ENCODE measurements at places on chromosomes 5 and 9.

- no peak for DNase-seq
Measured at GRCh38 chr5:56673171-56673570, 142.2 kb upstream of the MAP3K1 start.

DNA sequence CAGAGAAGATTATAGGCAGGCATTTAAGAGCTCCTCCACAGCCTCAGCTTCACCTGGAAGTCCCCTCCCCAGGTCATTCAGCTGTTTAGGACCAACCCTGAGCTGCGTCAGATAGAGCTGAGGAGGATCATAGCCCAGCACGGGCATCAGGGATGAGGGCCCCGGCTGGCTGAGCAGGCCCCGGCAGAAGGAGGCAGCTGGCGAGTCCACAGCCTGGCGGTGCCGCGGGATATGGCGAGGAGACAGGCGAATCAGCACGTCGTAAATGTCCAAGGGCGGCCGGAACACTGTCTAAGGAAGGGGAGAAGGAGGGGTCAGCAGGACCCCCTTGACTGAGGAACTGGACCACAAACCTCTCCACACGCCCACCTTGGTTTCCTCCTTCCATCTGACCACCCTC lies 10.6 kb downstream of the NOL6 start:
- DNase-seq: no peak

GRCh38 chr5:173629628-173630027 lies 13.2 kb upstream of the BOD1 start:
- no peak for DNase-seq

GRCh38 chr5:135450952-135451351 lies 1.2 kb downstream of the TIFAB start:
- no peak for DNase-seq

- peak; percentile 27 for DNase-seq
Measured at GRCh38 chr5:72244862-72245371, 75.1 kb downstream of the MRPS27 start.

GRCh38 chr5:40093550-40093949 lies 586.2 kb upstream of the PTGER4 start:
- no peak for DNase-seq

- no peak for DNase-seq
Measured at GRCh38 chr9:105535920-105536668, 21.8 kb upstream of the FKTN start.

DNA sequence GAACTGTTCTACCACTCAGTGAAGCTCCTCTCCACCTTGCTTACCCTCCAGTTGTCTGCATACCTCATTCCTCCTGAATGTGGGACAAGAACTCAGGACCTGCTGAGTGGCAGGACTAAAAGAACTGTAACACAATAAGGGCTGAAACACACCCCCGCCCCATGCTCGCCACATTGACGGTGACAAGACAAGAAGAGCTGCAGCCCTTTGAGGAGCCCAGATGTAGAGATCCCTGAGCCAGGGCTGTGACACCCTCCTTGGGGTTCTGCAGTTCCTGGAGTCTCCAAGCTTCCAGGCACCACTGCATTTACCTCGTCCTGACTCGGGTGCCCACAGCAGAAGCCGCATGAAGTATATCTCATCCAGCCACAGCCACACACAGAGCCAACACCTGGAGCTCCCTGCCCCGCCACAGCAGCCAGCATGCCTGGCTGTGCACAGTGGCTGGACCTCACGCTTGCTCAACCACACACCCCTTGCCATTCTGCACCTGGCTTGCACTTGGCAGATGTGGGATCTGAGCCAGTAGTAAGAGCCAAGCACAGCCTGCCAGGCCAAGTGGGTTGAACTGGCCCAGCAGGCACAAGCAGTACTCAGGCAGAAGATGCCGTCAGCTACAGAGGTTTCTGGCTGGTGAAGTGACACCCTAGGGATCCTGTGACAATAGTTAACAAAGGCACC lies 166.1 kb downstream of the RNF180 start:
- DNase-seq: no peak

- no peak for DNase-seq
Measured at GRCh38 chr5:133705331-133705730, 93.0 kb upstream of the FSTL4 start.

DNA sequence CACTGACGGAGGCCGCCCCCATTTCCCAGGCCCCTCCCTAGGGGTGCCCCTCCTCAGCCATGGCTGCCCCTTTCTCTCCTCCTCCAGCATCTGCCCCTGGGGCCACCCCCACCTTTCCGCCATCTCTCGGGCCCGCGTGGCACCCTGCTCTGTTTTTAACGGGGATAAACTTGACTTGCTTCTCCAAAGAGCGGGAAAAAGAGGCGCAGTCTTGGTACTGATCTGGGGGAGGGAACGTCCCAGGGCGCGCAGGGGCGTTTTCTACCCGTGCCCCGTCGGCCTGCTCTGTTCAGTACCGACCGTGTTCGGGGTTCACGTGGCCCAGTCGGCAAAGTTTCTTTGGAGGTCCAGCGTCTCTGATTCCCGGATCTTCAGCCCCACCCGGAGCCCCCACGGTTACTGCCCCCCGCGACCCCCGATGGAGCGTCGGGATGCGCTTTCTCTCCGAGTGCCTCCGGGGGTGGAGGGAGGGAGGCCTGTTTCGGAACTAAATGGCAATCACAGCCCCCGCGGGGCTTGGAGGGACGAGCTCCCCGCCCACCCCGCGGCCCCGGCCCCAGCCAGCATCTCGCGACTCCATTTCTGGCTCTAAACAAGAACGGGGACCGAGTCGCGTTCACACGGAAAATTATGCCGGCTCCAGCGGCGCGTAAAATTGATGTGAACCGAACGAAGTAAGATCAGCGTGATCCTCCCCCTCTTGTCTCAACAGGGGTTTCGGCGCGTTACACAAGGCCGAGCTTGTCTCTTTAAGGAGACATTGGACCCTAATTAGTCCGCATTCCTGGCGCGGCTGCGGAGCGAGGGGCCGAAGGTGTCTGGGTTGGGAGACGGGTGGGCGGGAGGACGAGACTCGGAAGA lies 1.1 kb upstream of the TLE4 start:
- no peak for DNase-seq

DNA sequence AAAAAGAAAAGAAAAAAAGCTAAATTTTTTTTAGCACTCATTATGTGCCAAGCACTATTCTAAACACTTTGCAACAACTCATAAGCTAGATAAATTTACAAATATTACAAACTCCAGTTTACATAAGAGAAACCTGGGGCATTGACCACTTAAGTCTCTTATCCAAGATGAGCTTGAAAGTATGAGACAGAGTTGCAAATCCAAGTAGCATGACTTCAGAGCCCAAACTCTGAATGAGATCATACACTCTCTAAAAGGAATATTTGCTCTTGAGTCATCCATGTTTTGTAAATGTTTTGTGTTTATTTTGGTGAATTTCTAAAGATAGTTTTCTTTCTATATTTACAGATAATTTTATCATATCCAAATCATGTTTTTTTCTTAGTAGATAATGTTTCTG lies 4.0 kb upstream of the SHOC1 start:
- no peak for DNase-seq

- DNase-seq: no peak
Measured at GRCh38 chr9:131630205-131630831, 85.0 kb downstream of the PRRT1B start.

DNA sequence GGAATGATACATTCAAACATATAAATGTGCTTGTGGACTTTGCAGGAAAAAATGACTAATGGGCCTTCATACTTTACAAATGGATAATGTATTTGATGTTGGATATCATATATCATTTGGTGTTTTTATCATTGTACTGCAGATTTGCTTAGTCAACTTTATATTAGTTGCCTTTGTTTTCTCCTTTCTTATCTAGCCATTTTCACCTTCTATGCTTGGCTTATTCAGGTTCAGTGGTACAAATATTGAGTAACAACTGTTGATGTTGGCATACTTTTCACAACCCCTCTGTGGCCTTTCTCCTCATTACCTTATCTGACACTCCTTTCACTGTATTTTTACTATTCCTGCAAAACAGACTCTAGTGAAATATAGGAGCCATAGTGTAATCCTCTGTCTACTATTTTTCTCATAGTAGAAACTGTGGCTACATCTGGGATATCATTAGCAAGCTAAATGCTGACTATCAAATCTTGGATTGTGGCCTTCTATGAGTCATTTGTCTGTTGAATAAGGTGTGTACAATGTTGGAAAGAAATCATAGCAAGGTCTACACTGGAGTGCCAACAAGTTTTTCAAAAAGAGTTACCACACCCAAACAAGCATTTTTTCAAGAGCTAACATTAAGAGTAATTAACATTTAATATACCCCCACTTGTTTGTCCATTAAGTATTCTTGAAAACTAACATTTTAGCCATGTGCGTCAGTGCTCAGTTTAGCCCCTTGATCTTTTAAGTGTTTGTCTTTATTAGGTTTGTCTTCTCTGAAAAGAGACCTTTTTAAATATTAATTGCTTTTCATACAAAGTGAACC lies 330.1 kb downstream of the ADGRV1 start:
- DNase-seq: no peak

DNA sequence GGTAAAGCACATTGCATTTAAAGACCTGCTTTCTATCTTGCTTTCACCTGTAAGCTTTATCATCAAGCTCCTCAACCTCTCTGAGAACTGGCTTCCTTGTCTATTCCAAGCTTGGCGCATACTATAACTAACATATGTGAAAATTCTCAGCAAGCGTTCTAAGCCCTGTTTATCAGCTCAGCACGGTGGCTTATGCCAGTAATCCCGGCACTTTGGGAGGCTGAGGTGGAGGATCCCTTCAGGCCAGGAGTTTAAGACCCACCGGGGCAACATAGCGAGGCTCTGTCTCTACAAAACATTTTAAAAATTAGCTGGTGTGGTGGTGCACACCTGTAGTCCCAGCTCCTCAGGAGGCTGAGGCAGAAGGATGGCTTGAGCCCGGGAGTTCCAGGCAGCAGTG lies 1.6 kb upstream of the ATP6V0E1 start:
- no peak for DNase-seq

DNA sequence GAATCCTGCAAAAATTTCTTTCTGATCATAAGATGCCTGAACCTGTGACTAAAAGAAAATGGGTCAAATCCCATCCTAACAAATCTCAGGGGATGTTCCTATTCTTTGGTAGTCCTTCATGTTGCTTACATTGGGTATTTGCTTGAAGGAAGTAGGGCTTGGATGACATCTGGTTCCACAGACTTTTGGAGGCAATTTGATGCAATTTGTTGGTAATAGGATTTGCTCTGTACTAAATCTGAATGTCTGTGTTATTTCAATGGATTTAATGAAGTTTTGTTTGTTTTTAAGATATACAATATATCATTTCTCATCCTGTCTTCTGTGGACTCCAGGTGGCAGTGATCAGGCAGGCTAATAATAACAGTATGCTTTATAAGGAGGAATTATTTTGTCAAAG lies 457.9 kb downstream of the ZSWIM6 start:
- no peak for DNase-seq

DNA sequence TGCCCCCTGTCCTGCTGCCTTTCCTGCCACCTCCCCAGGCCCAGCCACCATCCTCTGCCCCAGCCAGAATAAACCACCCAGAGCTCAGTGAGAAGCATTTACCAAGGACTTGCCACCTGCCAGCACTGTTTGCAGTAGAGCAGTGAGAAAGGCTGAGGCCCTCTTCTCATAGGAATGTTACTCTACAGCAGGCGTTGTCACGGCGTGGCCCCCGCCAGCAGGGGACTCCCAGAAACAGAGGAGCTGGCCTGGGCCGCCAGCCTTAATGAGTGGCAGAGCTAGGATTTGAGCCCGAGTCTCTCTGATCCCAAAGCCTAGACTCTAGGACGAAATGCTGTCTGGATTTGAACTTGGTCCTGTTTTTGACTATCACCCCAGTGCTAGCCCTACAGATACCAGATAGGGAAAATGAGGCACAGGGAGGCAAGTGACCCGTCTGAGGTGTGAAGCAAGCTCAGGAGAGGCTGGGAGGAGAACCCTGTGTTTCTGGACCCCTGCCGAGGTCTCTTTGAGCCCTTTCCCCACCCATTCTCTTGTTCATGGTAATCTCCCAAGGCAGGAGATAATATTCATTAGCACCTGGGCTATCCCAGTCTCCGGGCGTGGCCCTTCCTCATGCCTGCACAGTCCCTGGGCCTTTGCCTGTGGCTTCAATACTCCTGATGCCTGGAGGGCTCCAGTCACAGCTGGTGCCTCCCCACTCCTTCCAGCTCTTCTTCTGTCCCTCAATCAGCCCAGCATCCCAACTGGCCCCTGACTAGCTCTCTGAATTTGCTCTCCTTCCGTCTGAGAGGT lies 30.7 kb downstream of the HRH2 start:
- DNase-seq: no peak

DNA sequence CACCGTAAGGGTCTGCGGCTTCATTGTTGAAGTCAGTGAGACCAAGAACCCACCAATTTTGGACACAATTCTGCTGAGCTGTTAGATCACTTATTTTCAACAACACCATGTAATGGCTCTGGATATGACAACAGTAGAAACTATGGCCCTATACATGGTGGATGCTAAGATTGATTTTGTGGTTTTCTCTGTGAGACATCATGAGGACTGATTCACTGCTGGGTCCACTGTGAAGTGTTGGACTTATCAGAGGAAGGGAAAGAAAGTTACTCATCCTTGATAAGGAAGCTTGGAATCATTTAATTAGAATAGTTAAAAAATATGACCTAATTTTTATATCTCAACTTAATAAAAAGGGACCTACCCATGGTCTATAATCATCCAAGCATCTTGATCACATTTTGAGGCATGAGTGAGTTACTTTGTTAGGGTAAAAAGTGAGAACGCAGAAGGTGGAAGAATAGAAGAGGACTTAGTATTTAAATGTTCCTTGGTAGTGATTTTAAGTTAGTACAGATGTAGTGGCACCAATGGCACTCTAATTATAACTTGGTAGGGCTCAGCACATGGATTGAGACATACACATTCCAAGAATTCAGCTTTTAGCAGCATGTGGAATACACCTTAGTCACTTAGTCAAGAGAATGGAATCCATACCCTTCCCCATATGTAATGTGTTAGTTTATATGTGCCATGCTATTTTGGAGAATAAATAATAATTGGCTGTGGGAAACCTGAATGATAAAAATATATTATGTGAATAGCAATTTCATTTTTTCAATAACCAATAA lies 123.5 kb upstream of the CD180 start:
- no peak for DNase-seq

- no peak for DNase-seq
Measured at GRCh38 chr9:79569814-79570447, 1.8 kb upstream of the TLE4 start.

Measured in GM19239 (cell line).